ENCODE measurements at places on chromosomes 11 and 22.
A peak's percentile ranks its signal among the peaks of the same experiment; 100 is the strongest.

GRCh38 chr11:119964136-119965025 is 173.5 kb downstream of the TRIM29 start:
- no peak for DNase-seq

DNA sequence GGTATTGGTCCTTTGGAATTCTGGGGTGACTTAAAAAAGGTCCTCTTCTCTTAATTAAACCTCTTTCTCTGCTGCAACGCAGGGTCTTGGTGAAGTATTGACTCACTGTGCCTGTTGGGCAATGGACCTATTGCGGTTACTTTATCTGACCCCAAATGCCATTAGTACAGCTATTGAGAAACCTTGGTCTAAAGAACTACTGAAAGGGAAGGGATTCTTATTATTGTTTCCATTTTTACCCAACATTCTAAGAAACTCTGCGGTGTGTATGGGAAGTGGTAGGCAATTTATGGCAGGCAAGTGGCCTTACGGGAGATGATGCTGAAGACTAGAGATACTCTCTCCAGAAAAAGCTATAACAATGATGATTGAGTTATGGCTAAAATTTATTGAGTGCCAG is 12.5 kb downstream of the SLC6A5 start:
- DNase-seq: no peak

DNA sequence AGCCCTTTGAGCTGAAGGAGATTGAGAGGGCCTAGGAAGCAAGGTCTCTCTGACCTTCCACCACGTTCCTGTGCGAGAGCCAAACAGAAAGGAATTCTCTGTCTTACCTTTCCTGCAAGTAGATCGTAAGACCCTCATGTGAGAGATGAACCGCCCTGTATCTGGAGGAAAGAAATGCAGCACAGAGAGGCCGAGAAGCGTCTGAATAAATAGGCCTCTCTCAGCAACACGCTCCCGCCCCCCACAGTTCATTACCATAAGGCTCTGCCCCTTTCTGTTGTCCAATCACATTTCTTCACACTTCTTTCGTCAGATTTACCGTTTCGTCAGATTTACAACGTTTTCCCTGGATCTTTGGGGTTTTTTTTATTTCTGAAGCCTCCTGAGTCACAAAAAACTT is 90.3 kb downstream of the BLID start:
- no peak for DNase-seq

- no peak for DNase-seq
Measured at GRCh38 chr22:28425211-28425610, 254.4 kb downstream of the TTC28 start.

DNA sequence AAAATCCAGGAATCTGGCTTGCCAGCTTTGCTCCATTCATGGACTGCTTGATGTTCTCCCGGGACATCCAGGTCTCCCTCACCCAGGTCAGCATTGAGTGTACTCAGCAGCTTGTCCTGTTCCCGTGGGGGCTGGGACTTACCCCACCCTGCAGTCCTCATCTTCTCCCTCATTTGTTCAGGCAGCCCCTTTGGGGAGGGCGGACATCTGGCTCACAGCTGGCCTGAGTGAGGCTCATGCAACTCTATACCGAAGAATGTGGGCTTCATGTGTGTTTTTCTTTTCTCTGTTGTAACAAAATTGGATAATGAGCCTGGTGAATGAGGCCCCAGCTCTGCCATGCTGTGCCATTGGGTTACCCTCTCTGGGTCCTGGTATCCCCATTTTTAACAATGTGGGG is 227.7 kb upstream of the TENM4 start:
- DNase-seq: no peak

DNA sequence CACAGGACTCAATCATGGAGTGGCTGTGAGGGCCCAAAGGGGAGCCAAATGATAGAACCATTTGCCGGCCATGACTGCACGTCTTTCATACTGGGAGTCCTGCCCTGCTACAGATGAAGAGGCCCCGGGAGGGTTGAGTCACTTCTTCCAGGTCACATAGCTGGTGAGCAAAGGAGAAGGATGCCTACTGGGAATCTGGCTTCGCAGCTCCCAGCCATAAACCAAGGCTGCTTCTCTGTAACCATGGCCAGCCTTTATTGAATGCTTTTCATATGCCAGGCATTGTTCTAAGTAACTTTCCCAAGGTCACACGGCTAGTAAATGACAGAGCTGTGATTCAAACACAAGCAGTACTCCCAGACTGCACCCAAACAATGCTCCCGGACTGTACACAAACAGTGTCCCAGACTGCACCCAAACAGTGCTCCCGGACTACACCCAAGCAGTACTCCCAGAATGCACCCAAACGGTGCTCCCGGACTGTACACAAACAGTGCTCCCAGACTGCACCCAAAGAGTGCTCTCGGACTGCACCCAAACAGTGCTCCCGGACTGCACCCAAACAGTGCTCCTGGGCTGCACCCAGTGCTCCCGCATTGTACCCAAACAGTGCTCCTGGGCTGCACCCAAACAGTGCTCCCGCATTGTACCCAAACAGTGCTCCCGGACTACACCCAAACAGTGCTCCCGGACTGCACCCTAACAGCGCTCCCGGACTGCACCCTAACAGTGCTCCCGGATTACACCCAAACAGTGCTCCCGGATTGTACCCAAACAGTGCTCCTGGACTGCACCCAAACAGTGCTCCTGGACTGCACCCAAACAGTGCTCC is 89.8 kb downstream of the FBXO7 start:
- no peak for DNase-seq

DNA sequence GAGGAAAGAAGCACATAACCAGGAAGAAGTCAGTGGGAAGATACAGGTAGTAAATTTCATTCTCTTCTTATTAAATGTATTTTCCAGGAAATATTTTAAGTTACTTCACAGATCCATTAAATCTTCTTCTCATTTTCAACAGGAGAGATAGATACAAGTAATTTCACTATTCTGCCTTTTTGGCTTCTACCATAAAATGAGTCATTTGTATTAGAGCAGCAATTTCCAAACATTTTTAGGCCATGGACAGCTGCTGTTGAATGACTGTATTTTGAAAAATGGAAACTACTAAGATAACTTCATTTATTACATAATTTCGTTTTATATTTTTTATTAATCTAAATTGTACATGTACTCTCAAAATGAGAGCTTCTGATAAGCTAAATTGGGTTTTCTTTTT is 809.6 kb upstream of the API5 start:
- no peak for DNase-seq

DNA sequence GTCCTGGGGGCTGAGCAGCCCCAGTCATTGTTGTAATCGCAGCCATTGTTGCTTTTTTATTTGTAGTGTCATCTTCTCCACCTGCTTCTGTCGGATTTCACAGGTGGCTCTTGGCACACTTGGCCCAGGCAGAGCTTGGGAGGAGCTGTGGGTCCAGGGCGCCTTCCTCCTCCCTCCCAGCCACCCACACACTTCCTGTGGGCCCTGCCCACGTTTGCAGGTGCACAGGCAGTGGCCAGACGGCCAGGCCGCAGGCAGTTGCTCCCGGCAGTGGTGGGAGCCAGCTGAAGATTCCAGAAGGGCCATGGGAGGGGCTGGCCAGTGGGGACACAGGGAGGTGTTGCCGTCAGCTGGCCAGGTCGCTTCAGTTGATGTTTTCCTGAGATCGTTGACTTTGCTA is 1191.9 kb downstream of the BRD1 start:
- DNase-seq: no peak

- no peak for DNase-seq
Measured at GRCh38 chr11:12193515-12194336, 83.3 kb downstream of the MICAL2 start.

DNA sequence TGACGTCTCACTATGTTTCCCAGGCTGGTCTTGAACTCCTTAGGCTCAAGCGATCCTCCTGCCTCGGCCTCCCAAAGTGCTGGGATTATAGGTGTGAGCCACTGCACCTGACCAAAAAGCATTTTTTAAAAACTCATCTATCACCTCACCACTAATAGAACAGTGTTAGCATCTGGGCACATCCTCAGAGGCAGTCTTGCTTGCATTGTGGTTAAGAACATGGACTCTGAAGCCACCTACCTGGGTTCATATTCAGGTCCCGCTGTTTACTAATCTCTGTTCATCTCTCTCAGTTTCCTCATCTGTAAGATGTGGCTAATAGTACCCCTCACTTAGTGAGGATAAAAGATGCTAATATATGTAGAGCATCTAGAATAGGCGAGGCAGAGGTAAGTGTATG is 90.6 kb downstream of the PACS1 start:
- DNase-seq: no peak

DNA sequence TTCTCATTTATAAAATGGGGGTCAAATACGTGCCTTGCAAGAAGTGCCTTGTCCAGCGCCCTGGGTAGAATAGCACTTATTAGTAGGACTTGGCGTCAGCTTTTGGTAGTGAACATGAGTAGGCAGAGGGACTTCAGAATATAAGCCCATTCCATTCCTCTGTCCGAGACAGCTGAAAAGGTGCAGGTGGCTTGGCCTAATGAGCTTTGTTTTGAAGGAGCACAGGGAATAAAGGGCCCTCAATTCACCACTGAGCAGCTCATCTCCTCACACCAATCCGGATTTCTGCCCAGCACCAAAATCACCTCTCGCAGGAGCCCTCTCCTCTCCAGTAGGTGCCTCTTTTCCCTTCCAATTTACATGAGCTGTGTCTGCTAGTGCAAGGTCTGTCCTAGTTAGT is 91.2 kb downstream of the DSCAML1 start:
- no peak for DNase-seq

DNA sequence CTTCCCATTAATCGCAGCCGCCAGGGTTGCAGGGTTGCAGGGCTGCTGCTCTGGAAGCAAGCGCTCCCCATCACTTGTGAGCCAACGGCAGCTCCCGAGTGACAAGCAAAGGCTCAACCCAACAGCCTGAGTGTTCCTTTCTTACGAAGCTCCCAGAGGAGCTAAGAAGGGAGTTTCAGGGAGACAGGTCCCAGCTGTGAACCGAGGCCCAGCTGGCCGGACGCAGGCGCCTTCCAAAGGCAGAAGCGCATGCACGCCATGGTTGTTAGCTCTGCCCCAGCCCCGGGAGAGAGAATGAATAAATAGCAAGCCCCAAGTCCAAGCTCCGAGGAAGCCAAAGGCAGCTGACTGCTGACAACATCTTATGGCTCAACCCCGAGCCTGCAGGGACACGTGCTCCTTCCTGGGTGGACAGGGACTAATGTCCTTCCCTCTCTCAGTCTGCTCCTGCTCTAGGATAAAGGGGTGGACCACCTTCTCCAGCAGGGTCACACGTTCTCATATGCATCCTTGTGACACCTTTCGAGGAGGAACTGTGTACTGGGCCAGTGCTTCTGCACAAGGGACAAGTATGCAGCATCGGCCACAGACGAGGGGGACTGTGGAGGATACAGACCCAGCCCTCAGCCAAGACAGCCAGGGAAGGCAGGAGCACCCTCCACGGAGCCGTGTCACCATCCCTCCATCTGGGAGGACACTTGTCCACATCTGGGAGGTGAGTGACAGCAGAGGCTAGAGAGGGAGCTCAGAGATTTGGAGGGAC is 29.9 kb downstream of the SHANK2 start:
- DNase-seq: peak; percentile 31

DNA sequence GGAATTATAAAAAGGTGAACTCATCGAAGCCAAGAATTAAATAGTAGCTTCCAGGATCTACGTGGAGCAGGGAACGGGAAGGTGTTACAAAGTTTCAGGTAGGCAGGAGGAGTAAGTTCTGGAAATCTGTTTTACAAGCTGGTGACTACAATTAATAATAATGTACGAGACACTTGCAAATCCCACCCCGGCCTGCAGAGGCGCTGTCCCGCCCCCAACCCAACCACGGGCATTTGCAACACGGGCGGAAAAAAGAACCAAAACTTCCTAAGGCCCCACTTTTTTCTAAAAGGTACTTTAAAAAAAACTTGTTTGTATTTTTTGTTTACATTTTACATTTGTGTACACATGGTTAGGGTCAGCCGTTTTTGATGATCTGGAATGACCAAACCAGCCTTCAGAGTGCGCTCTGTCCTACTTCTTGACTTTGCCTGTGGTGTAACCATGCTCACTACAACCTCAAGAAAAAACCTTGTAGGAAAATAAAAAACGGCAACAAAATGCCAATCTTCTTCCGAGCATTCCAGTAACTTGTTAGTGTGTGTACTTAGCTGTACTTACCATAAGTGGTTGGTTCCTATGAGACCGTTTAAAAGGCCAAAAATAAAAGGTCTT is 449.6 kb upstream of the B3GAT1 start:
- DNase-seq: no peak

DNA sequence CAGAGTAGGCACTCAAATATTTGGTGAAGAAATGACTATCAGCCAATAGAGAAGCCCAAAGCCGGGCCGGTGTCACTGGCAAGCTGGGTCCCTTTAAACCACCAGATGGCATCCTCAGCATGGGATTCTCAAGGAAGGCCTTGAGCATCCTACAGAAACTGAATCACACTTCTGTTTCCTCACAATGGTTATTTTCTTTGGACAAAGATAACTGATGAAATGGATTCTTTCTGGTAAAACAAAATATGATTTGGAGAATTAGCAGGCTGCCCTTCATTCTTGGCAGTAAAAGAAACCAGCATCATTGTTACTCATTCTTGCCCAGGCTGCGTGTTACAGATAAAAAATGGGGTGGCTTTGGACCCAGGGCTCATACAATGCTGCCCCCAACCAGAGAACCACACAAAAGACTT is 30.3 kb upstream of the ASPHD2 start:
- no peak for DNase-seq

DNA sequence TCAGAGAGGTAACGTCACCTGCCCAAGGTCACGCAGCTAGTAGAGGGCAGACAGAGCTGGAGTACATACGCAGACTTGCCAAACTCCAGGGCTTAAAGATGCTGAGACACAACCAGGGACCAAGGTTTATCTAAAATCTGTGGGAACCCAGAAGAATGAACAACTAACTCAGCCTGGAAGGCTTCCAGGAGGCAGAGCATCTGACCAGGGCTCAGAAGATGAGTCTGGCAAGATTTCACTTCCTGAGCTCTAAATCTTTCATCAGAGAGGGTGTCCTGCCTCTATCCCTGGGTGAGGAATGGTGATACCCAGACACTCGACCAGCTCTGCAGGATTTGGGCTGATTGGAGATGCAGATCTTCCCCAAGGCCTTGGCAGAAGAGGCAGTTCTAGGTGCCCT is 9.1 kb downstream of the GAL3ST1 start:
- no peak for DNase-seq

GRCh38 chr22:20792966-20793728 is 19.2 kb downstream of the SERPIND1 start:
- no peak for DNase-seq

DNA sequence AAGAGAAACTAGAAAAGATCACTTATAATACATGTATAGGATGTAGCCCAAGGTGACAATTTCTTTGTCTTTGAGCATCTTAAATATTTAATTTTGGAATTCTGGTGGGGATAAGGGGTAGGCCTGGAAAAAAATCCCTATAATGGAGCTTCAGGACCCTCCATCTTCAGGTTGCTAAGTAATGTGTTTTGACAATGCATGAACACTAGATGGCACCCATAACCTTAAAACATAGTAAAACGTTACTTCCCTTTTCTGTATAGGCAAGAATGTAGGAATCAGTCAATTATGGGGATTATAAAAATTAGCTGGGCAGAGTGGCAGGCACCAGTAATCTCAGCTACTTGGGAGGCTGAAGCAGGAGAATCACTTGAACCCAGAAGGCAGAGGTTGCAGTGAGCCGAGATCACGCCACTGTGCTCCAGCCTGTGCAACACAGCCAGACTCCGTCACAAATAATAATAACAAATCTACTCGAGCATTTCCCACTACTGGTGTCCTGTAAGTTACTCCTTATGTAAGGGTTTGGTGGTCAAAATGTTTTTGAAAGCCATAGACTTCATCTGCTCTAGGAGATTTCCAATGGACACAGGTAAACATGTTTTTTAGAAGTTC is 541.9 kb upstream of the CCDC90B start:
- no peak for DNase-seq

Measured in RWPE2 (cell line).